T-helper 2 cell (primary cell): ENCODE measurements at places on chromosomes 5 and 9.
A peak's percentile ranks its signal among the peaks of the same experiment; 100 is the strongest.

- no peak for DNase-seq
These were observed 13.8 kb downstream of the LEAP2 start for GRCh38 chr5:132887283-132887682.

- no peak for DNase-seq
These were observed 909.3 kb upstream of the CDH10 start for GRCh38 chr5:25554077-25554476.

DNA sequence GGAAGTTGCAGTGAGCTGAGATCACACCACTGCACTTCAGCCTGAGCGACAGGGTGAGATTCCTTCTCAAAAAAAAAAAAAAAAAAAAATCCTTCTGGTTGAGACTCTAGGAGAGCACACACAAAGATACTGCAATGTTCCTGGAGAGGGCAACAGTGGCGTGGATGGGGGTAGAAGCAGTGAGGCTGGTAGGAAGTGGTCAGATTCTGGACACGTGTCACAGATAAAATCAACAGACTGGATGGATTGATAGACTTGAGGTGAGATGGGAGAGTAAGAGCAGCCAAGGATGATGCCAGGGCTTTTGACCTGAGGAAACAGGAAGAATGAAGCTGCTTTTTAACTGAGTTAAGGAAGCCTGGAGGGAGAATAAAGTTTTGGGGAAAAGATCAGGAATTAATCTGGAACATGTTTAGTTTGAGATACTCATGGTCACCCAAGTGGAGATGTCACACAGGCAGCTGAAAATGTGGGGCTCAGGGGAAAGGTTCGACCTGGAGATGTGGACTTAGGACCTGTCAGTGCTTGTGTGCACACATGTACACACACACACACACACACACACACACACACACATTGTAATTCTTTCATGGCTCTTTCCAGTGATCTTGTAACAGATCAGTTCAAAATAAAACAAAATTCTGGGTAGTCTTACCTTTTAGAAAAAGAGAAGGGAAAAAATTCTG, 88.1 kb downstream of the FANCC start:
- DNase-seq = no peak

GRCh38 chr5:1228120-1228519, 2.9 kb downstream of the SLC6A18 start:
- no peak for DNase-seq

DNA sequence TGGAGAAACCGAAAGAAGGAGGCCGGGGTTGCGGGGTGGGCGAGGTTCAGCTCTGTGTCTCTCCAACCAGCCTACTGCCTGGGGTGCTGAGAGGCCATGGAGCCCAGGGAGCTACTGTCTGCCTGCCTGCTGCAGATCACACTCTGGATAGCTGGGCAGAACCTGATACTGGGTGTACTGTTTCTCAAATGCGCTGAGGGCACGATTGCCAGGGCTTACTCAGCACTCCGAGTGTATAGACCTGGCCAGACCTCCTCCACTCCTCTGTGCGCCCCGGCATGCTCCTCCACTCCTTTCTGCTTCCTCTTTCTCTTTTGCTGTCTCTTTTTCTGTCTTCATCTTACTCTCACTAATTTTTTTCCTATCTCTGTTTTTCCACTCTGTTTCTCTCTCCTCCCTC, 215.1 kb downstream of the PAPPA start:
- no peak for DNase-seq

- no peak for DNase-seq
These were observed 5.4 kb upstream of the CREBRF start for GRCh38 chr5:173050791-173051190.

- no peak for DNase-seq
These were observed 1313.0 kb downstream of the MAT2B start for GRCh38 chr5:164818445-164818844.

DNA sequence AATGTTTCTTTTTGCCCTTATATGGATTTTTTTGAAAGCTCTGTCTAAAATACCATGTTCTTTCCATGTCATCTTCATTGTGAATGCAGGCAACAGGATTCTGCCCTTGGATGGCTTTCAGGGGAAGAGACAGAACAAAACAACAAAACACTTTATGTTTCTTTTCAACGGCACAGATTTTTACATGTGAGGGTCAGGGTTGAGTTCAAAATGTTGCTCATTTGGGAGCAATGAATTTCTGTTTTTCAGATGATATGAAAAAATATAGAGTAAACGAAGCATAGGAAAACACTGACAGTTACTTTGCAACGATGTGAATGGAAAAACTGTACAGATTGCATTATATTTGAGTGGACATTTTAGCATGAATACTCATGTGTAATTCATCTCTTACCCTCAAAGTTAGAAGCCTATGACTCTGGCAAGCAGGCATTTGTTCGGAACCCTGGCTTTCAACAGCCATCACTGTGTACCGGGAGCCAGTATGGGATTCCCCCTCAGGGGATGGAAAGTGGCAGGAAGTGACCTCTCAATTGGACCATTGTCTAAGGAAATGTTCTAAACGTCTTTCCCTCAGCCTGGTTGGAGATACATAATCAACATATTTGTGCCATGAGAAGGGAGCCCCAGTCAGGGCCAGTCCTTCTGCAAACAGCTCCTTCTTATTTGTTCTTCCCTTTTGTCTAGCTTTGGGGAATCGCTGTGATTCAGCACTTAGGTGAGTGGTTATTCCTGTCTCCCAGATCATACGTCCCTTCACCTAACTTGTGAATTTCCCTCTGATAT, 153.9 kb upstream of the MEF2C start:
- DNase-seq = no peak

- DNase-seq = no peak
These were observed 23.9 kb upstream of the MYOT start for GRCh38 chr5:137843676-137844299.

- DNase-seq = peak; percentile 52
These were observed at the start of gene TMEFF1 for GRCh38 chr9:100472788-100473275. TSS of gene TMEFF1 (plus strand) at chr9:100473149. CDS start at chr9:100473545, 396 bp downstream.

DNA sequence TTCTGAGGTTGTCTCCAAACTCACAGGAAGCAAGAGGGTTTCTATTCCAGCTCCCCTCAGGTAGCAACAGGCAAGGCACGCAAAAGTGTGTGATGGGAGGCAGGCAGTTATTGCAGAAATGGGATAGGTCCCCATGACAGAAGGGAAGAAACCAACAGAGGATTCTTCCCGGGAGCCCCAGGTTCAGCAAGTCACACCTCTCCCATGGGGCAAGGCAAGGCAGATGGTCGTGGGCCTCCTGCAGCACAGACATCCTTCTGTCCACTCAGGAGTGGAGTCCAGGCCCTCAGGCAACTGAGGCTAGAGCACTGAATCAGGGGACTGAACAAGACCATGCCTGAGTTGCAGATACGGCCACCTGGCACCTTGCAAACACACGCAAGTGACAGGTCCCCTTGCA, 424.9 kb upstream of the IRX4 start:
- DNase-seq = no peak

GRCh38 chr9:37625036-37625757, 25.6 kb upstream of the FRMPD1 start:
- no peak for DNase-seq

DNA sequence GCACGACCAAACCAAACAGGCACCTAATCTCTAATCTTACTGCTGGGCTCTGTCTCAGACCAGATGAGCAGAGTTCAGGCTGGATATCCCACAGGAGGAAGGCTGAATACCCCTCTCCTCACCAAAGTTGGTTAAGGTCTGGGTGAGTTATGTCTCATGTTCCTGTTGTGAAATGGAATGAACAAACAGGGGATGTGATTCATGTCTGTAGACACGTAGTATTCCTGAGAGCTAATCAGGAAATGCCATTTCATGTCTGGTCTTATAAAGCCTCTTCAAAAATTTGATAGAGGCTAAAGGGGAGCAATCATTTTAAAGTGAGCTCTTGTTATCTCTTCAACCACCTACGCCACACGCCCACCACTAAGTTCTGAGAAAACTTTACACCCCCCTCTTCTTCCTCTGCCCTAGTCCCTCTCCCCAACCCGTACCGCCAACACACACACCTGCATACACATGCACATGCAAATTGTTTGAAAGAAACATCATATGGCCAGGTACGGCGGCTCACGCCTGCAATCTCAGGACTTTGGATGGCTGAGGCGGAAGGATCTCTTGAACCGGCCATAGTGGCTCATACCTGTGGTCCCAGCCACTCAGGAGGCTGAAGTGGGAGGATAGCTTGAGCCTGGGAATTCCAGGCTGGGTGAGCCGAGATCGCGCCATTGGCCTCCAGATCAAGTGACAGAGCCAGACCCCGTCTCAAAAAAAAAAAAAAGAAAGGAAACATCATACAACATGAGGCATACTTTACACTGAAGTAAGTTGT, 69.8 kb upstream of the RAI14 start:
- DNase-seq = no peak

DNA sequence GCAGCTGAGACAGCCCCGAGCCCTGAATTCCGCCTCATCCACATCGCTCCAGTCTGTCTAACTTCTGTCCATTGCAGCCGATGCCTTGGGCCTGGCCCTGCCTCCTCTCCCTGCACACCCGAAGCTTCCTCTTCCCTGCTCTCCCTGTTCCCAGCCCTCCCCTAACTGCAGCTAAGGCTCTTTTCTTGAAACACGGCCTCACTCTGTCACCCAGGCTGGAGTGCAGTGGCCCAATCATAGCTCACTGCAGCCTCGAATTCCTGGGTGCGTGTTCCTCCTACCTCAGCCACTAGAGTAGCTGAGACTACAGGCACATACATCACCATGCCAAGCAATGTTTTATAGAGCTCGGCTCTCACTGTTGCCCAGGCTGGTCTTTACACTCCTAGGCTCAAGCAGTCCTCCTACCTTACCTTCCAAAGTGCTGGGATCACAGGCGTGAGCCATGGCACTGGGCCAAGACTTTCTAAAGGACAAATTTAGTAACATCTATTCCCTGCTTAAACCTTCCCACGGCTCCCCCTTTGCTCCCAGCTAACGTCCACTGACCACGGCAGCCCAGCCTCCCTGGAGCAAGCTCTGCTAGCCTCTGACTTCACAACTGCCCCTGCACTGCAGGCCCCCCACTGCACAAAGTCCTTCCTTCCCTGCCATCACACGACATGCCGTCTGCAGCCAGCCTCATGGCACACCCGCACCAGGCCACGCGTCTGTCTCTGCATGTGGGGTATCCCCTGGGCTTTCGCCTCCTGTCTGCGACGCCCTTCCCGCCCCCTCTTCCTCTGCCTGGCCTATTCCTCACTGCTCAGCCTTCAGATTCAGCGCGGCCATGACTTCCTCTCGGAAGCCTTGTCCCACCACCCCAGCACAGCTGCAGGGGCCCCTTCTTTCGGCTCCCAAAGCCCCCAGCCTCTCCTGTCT, 28.6 kb downstream of the LAMC3 start:
- no peak for DNase-seq

DNA sequence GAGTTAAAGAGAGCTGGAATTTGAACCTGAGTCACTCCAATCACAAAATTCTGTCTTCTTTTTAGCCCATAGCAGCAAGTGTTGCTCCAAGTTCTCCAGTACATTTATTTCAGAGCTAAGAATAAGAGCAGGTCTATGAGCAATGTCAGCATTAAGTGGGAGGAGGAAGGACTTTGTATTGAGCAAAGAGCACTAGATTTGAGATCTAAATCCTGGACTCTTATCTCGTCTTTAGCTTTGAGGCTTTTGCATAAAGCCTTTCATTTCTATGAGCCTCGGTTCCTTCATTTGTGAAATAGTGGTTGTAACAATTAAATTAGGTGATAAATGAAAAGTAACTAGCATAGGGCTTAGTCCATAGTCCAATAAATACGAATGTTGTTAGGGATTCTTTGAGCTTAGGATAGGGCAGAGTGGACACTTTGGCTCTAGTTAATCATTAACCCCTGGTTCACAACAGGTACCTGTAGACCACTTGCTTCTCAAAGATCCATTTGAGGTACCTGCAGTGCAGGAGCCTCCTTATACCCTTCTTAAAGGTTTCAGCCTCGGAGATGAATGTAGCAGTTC, 464.1 kb upstream of the KLF4 start:
- no peak for DNase-seq

GRCh38 chr5:43573058-43573457, 16.2 kb upstream of the PAIP1 start:
- no peak for DNase-seq

- no peak for DNase-seq
These were observed 272.4 kb downstream of the ADAMTS6 start for GRCh38 chr5:65209341-65209740.

DNA sequence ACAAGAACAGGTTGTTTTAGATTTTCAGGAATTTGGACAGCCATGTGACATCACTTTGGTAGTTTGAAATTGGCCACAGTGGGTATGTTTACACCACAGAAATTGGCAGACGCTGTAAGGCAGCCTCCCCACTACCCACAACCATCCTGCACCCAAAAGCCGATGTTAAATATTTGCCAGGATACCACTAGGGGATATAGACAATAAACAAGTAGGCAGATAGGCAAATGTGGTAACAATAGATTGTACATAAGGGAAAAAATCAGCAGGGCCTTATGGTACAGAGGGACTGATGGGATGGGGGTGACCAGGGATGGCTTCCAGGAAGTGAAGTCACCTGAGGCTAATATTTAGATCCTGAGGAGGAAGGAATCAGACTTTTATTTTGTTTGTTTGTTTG, 31.1 kb upstream of the DUSP1 start:
- DNase-seq = no peak

GRCh38 chr5:96439477-96440184, 6.6 kb upstream of the PCSK1 start:
- no peak for DNase-seq
